Calu3 (cell line): ENCODE measurements at places on chromosomes 16 and 17.
A peak's percentile ranks its signal among the peaks of the same experiment; 100 is the strongest.

GRCh38 chr16:560204-560700 is at the start of gene PRR35:
PRR35 (plus strand) TSS chr16:560394; CDS start chr16:563295, 2,901 bp downstream.
- no peak for DNase-seq

- peak; percentile 51 for DNase-seq
These were observed 47.8 kb downstream of the NFAT5 start for GRCh38 chr16:69613378-69614154.

GRCh38 chr16:15776572-15776971 is 80.3 kb downstream of the MYH11 start:
- no peak for DNase-seq

- peak; percentile 93 for DNase-seq
These were observed 13.9 kb upstream of the KIFC3 start for GRCh38 chr16:57815987-57816745.

DNA sequence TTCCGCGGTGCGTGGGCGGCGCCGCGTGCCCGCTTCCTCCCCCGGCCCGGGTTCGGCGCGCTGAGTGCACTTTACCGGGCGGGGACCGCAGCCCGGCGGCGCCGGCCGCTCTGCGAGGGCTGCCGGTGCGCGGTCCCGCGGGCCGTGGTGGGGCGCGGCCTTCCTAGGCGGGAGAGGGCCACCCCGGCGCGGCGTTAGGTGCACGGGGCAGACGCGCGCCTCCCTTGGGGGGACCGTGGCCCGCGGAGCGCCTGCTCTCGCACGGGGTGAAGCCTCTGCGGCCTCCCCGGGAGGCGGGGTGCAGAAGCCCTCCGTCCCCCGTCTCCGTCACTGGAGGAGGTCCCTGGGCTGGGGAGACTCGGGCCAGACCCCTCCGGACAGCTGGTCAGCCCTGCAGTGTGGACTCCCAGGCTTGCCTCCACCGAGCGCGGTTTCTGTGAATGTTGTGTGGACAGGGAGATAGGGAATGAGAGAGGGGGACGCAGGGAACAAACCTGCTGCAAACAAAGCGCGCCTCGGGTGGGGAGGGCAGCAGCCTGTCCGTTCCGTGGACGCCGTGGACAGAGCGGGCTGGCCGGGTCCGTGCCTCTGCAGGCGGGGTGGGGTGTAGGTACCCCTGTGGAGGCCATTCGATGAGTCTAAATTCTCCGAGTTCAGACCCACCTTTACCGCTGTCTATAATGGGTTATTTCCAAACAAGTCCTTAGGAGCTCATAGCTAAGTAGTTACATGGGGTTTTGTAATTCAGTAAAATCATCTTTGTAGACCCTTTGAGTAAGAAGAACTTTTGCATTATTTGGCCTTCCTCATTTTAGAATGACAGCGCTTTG is 721 bp downstream of the TBCD start:
- peak; percentile 26 for DNase-seq

GRCh38 chr16:87404764-87405625 is 12.9 kb downstream of the MAP1LC3B start:
- no peak for DNase-seq

- no peak for DNase-seq
These were observed 20.5 kb downstream of the CLEC16A start for GRCh38 chr16:10964891-10965326.

DNA sequence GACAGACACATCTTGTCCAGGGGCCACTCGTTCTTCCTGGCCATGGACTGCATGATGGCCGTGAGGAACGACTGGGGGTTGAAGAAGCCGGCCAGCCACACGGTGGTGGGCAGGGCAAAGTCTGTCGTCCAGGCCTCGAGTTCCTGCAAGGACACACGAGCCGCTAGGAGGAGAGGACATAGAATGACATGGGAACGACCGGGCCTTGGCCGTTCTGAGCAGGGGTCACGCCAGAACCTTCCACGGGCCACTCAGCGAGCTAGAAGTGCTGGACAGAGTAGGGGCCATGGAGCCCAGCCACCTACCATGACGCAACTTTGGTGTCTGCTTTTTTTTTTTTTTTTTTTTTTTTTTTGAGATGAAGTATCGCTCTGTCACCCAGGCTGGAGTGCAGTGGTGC is 47.0 kb downstream of the PGS1 start:
- DNase-seq, result no peak

- no peak for DNase-seq
These were observed 16.1 kb upstream of the KRTAP17-1 start for GRCh38 chr17:41331606-41332005.

- no peak for DNase-seq
These were observed 204.2 kb upstream of the FOXF1 start for GRCh38 chr16:86306011-86306644.

DNA sequence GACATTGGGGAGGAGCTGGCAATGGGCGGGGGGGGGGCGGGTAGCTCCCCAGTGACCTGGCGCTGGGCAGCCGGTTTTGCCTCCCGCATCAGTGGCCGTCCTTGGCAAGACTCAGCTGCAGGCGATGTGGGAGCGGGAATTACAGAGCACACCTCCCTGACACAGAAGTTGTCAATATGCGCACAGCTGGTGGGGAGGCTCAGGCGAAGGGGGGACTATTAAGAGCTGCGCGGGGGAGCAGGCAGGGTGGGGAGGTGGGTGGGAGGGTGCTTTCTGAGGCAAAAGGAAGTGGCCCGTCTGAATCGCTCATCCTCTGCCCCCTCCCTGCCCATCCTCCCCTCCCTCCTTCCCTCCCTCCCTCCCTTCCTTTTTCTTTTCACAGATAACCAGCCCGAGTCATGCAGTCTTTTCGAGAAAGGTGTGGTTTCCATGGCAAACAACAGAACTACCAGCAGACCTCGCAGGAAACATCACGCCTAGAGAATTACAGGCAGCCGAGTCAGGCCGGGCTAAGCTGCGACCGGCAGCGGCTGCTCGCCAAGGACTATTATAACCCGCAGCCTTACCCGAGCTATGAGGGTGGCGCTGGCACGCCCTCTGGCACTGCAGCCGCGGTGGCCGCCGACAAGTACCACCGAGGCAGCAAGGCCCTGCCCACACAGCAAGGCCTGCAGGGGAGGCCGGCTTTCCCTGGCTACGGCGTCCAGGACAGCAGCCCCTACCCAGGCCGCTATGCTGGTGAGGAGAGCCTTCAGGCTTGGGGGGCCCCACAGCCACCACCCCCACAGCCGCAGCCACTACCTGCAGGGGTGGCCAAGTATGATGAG is 44.0 kb downstream of the SREBF1 start:
- DNase-seq, result no peak

DNA sequence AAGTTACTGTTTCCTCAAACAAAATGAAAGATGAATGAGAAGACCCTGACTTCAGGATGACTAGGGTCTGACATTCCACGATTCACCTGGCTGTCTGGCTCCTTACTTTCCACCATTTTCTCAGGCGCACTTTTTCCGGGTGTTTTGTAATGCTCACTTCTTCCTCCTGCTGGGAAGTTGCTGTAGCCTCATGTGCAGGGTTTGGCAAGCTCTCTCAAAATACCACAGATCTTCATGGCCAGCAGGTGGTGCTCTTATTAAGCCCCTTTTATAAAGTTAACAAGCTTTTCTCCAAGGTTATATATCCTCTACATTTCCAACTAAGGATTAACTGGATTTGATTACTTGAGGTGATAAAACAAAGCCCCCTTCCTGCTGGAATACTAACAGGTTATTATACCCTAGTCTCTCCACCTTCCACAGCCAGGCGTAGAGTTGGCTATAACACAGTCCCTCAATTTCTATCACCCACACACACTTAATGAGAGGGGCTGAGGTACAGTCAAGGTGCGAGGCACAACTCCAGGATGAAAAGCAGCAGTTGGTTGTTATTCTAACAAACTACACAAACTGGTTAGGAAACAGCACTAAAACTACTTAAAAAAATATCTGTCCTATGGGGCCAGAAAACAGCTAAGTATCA is 45.4 kb downstream of the STH start:
- peak; percentile 83 for DNase-seq

DNA sequence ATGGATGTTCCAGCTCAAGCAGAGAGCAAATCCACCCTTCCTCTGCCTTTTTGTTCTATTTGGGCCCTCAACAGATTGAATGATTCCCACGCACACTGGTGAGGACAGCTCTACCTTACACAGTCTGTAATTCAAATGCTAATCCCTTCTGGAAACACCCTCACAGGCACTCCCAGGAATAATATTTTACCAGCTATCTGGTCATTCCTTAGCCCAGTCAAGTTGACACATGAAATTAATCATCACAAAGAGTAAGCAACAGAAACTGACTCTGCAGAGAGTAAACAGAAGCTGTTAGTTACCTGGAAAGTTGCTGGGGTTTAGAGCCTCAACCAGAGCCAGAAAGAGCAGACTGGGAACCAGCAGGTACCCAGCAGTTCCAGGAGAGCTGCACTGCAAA is 75.5 kb upstream of the MMP2 start:
- no peak for DNase-seq

- DNase-seq, result peak; percentile 38
These were observed 20.1 kb downstream of the SIAH1 start for GRCh38 chr16:48365025-48365600.

DNA sequence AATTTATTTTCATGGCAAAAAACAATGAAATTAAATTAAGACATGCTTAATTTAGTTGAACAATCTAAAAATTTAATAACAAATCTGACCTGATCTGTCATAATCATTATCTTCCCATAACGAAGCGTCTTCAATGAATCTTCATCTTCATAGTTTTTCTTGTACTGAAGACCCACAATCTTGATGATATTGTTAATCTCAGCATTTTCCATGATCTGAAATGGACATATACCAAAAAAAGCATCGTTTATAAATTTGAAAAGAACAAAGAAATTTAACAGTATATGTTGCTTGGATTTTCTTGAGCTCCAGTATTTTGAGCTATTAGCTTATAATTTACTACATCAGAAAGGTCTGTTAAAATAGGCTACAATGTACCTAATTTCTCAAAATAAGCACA is 10.2 kb downstream of the TOP2A start:
- DNase-seq, result no peak

- DNase-seq, result peak; percentile 56
These were observed 23.9 kb upstream of the KLHDC4 start for GRCh38 chr16:87789437-87790291.

DNA sequence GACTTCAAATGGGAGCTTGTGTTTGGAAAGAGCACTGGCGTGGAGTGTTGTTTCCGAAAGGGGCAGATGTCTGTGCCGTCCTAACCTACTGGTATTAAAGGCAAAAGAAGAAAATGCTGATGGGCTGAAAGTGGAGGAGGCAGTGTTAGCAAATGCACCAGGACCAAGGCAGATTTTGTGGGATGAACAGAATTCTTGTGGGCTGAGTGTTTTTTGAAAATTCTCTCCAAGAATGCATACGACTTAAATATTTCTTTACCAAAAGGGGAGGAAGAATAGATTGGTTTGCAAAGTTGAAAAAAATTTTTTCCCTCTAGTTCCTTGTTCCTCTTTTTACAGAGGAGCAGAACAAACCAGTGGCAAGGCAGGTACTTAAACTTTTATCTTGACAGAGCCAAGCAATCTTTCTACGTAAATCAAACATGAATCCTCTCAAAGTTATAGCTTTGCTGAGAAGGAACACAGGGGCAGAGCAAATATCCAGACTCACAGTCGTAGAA is 16.8 kb downstream of the MARCHF10 start:
- peak; percentile 14 for DNase-seq

- no peak for DNase-seq
These were observed 30.9 kb upstream of the SLC25A19 start for GRCh38 chr17:75319904-75320691.

DNA sequence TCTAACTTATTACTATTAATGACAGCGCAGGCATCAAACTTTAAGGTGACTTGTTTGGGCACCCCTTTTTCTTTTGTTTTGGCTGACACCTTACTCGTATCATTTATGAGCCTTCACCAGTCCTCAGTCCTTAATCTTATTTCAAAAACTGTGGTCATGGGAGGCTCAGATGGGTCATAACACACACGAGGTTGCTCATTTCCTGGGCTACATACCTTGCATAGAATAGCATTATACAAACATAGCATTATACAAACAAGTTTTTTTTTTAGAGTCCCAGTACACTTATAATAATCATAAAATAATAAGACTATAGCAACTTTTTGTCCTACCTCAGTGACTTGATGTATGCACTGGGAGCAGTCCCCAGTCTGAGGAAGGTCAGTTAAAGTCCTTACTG is 11.2 kb upstream of the ACSF2 start:
- no peak for DNase-seq

GRCh38 chr16:66002601-66003000 is 363.9 kb upstream of the CDH5 start:
- no peak for DNase-seq

- DNase-seq, result no peak
These were observed 85.6 kb upstream of the NOL11 start for GRCh38 chr17:67632141-67632540.

GRCh38 chr17:68248891-68249290 is 1.0 kb downstream of the AMZ2 start:
- DNase-seq, result no peak

DNA sequence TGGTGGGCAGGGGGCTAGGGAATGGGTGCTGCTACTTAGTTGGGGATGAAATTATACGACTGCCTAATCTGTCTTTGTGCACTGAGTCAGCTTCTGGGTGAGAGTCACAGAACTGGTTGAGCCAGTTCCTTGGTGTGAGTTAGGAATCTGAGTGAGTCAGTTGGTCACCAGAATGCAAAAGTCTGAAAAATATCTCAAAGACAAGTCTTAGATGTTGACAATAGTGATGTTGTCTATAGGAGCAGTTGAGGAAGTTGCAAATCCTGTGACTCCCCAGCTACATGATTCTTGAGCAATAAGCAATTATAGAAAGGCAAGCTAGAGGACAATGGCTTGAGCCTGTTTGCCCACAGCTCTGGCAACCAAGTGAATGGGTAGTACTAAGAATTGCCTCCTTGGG is 399.2 kb downstream of the CNTNAP4 start:
- DNase-seq, result peak; percentile 84

DNA sequence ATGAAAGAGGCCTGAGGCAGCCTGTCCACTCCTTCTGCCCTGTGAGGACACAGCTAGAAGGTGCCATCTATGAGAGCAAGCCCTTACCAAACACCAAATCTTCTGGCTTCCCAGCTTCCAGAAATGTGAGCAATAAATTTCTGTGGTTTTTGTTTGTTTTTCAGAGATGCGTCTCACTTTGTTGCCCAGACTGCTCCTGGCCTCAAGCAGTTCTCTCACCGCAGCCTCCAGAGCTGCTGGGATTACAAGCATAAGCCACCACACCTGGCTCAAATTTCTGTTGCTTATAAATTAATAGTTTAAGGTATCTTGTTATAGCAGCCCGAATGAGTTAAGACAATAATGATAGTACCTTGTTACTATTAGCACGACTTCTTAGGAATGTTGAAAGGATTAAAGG is 12.5 kb upstream of the SLC16A11 start:
- DNase-seq, result no peak

DNA sequence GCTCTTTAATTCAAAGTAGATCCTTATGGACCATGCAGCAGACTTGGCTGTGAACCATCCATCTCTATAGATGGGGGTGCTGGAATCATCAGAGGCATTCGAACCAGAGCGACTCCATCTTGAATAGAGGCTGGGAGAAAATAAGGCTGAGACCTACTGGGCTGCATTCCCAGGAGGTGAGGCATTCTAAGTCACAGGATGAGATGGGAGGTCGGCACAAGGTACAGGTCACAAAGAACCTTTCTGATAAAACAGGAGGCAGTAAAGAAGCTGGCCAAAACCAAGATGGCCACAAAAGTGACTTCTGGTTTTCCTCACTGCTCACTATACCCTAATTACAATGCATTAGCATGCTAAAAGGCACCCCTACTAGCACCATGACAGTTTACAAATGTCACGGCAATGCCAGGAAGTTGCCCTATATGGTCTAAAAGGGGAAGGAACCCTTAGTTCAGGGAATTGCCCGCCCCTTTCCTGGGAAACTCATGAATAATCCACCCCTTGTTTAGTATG is 89.2 kb upstream of the BRD7 start:
- no peak for DNase-seq

- DNase-seq, result peak; percentile 19
These were observed 31.9 kb downstream of the POLR2A start for GRCh38 chr17:7515911-7516610.

- DNase-seq, result no peak
These were observed 901.7 kb downstream of the KCNJ2 start for GRCh38 chr17:71071041-71071440.
